ENCODE measurements at places on chromosomes 12 and 14.

DNA sequence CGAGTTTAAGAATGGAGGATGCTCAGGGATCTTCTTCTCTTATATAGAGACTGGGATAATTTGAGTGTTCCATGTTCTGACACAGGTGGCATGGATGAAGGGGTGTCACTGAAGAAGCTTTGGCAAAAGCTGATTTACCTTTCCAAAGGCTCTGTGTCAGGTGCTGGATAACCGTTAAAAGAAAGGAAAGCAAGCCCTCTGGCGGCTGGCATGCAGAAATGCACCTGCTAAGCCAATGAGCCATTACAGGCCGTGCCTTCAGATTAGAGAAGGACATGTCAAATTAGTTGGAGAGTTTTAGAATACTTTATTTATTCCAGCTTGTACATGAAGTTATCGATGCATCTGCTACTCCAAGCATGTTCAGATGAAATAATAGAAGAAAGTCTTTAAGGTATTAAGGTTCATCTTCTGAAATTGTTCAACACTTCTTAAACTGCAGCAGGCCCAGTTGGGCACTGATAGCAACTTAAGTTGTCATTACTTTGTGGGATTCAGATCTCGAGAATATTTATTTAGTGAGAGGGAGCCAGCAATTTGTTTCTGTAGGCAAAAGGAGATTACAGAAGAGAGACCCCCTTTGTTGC, 678.2 kb downstream of the NRXN3 start:
- DNase-seq: peak; percentile 2

- no peak for DNase-seq
Observed at GRCh38 chr12:127263621-127264020, 1003.3 kb upstream of the TMEM132C start.

DNA sequence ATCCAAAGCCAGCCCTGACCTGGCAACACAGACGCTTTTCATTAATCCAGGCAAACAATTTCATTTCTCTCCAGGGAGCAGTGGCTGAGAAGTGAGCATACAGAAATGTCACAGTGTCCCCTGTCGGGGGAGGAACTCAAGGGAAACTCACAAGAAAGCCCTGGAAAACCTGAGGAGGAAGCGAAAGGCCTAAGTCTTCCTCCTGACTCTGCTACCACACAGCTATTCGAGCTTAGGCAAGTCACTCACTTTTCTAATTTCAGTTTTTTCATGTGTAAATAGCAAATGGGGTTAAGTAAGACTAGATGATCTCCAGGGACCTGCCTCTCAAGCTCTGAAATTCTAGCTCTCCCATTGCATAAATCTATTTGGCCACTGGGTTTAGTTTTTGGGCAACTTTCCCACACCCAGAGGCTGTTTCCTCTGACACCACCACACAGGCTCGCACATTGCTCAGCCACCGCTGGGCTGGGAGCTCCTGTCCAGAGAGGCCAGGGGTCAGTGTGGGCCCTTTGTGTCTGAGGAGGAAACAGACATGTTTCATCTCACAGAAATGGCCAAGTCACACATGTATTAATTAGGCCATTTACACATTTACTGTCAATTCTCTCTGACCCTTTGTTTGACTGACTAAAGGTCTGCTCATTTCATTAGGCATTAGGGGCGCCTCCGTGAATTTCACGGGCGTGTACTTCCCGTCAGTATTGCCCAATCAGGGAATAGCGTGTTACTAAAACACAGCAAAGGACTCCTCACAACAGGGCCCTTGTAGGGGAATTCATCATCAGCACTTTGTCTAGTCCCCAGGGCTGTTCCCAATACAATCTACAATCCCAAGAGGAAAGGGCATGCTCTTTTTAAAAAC, 9.8 kb upstream of the PNMA1 start:
- DNase-seq: no peak

- no peak for DNase-seq
Observed at GRCh38 chr14:88592031-88592430, 29.2 kb downstream of the ZC3H14 start.

GRCh38 chr14:77375164-77375950, 1.5 kb downstream of the TMED8 start:
- DNase-seq: no peak

DNA sequence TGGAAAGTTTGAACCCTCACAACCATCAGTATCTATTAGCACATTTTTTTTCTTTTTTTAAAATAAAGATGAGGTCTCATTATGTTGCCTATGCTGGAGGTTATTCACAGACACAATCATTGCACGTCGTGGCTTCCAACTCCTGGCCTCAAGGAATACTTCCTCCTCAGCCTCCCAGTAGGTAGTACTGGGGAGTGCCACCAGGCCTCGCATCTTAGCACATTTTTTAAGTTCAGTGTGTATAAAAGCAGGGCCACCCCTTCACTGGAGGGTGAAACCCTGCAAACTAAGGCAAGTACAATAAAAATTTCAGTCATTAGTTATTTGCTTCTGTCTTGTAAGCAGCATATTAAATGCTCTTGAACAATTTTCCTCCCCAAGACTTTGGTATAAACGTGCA, 114.2 kb upstream of the SINHCAF start:
- no peak for DNase-seq

DNA sequence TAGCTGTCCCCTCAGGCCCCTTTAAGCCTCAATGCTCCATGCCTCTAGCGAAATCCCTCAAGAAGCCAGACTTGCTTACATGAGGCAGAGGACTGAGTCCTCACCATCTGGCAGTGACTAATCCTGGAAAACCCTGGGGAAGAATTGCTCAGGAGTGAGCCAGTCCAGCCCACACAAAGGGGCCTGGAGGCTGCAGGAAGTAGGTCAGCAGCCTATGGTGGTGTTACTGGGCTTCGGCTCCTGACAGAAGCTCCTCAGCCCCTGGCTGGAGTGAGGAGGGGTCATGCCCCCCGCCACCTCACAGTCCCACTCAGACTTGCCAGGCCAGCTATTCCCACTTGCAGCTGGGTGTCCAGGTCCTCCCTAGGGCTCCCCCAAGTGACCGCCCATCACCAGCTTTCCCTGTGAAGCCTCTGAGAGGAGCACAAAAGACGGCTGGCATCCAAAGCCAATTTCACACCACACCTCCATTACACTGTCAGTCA, 250.5 kb downstream of the DPF3 start:
- DNase-seq: no peak

DNA sequence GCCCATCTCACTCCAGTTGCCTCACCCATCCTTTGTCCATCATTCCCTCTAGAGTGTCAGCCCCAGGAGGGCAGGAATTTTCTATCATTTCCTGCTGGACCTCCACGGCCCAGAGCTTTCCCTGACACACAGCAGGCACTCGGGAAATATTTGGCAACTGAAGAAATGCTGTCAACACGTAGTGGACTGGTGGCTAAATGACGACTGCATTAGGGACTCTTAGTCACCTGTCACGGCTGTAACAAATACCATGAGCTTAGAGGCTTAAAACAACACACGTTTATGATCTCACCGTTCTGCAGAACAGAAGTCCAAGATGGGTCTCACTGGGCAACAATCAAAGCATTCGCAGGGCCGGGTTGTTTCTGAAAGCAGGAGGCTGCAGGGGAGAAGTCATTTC, 91.3 kb downstream of the PHETA1 start:
- DNase-seq: no peak

DNA sequence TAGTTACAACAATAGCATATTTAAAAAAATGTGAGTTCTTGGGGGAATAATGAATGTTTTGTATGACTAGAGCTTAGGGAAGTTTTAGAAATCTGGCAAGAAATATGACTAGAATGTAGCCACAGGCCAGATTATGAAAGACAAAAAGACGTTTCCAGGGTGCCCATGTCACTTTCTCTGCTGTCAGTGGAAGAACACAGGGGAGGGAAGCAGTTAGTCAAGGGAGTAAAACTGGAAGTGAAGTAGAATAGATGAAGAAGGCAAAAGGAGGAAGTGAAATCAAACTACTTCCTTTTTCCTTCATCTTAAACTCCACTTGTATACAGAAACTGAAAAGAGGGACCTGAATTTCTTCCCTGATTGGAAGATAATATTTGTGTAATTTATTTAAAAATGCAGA, 81.2 kb upstream of the ATP2B1 start:
- DNase-seq: no peak

- DNase-seq: no peak
Observed at GRCh38 chr12:82866946-82867345, 180.2 kb downstream of the TMTC2 start.

- no peak for DNase-seq
Observed at GRCh38 chr12:48040354-48040753, 36.1 kb upstream of the COL2A1 start.

- no peak for DNase-seq
Observed at GRCh38 chr14:99447739-99448138, 32.9 kb downstream of the SETD3 start.

- no peak for DNase-seq
Observed at GRCh38 chr12:112188130-112188830, 62.9 kb downstream of the TRAFD1 start.

DNA sequence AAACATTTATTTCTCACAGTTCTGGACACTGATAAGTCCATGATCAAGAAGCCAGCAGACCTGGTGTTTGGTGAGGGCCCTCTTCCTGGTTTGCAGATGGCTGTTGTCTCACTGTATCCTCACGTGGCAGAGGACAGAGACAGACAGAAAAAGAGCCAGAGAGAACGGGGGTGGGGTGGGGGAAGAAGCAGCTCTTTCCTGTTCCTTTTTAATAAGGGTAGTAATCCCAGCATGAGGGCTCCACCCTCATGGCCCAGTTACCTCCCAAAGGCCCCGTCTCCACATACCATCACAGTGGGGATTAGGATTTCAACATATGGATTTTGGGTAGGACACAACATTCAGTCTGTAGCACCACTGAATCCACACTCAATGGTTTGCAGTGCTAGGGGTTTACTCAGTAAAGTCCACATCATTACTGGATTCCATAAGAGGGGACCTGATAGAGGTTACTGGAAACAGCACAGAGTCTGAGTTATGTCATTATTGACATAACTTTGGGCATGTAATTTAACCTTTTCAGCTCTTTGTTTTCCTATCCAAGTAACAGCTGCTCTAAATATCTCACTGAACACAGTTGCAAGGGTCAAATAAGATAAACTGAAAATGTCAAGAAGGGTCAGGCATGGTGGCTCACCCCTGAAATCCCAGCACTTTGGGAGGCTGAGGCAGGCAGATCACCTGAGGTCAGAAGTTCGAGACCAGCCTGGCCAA, 53.2 kb downstream of the RPAP3 start:
- DNase-seq: no peak

- no peak for DNase-seq
Observed at GRCh38 chr14:99664058-99664936, 19.4 kb downstream of the HHIPL1 start.

- peak; percentile 5 for DNase-seq
Observed at GRCh38 chr12:7439579-7440505, 4.1 kb downstream of the CD163L1 start.

DNA sequence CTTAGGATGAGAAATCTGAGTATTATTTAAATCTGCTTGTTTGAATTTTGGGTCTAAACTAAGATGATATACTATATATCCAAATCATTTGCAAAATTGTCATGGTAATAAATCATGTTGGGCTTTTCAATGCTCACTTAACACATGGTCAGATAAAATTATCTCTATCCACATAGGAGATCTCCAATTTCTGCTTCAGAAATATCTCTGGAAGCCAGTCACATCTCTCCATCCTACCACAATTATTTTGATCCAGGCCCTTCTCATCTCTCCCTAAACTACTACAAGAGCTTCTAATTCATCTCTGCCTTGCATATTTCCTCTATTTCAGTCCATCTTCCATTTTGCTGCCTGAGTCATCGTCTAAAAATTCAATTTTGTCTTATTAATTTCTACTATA, 3.8 kb downstream of the DCN start:
- DNase-seq: no peak

DNA sequence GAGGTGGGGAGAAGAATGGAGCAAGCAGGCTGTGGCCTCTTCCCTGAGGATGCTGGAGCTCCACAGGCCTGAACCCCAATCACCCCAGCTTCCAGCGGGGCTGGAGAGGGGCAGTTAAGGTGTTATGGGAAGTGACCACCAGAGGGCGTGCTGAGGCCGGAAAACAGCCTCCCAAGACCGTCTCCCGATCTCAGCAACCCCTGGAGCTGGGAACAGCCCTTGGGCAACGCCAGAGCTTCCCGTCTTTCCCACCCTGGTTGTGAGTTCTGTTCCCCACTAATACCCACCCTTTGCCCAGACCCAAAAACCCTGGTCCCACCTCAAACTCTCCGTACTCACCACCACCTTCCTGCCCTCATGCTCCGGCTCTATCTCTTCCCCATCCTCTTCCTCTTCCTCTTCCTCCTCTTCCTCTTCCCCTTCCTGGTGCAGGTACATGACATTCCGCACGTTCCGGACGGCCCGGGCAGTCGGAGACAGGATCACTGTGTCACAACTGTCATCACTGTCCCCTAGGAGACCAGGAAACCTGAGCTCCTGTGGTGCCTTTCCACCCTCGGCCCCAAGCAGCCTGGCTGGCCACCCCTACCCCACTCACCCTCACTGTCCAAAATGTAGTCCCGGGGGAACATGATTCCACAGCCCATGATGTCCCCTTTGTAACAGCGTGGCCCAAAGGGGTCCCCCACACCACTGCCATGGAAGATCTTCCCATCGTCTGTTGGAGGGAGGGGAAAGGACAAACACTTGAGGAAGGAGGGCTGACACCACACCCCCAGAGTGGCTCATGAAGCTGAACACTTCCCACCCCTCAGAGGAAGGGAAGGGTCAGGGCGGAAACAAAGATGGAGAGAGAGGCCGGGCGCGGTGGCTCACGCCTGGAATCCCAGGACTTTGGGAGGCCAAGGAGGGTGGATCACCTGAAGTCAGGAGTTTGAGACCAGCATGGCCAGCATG, 12.9 kb downstream of the SPRYD3 start:
- DNase-seq: peak; percentile 48

All from activated naive CD4-positive, alpha-beta T cell (primary cell).